Suprapubic skin (tissue), 4 donors: ENCODE measurements at places on chromosomes 7 and 10.

DNA sequence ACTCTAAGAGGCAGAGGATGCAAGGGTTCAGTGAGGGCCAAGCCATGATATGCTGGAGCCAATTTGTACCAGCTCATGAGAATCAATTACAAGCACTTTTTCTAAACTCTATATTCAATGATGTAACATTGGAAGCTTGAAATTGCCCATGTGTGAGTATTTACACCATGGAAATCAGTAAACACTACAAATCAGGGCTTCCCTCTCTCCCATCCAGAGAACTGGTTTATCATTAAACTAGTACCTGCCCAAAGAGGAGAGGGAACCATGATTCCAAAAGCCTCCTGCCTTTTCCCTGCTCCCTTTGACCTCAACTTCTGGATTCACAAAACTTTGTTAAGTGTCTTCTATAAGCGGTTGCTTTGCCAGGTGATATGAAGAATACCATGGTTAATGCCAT lies 52.5 kb upstream of the BICC1 start:
- no peaks in the 10 kb centered on the region for H3K27me3 ChIP-seq
- H3K27ac ChIP-seq, result no peak overlapping the region
- no peak overlapping the region for H3K4me3 ChIP-seq
- peaks cover 5% of the 10 kb centered on the region for H3K4me1 ChIP-seq
- H3K36me3 ChIP-seq, result no peaks in the 10 kb centered on the region

DNA sequence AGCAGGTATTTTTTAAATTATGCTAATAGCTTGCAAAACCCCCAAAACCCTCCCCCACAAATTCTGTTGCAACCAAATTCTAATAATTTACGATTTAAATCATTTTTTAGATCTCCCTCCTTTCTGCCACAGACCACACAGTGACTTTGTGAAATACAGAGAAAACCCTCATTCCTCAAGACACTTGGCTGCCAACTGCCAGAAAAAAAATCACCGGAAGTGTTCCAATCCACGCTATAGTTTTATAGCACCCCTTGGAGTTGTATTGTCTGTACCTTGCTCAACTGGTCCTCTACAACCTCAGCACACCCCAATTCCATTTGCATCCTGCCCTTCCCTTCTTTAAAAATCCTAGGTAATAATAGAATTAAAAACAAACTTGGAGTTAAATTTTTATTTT lies 560.1 kb downstream of the PARD3 start:
- peaks cover 10% of the 10 kb centered on the region for H3K4me1 ChIP-seq
- no peaks in the 10 kb centered on the region for H3K27me3 ChIP-seq
- no peak overlapping the region for H3K27ac ChIP-seq
- no peaks in the 10 kb centered on the region for H3K36me3 ChIP-seq
- DNase-seq, result no peak
- no peak overlapping the region for H3K4me3 ChIP-seq

GRCh38 chr10:33263453-33263852 lies 71.0 kb downstream of the NRP1 start:
- no peaks in the 10 kb centered on the region for H3K27me3 ChIP-seq
- peaks cover 14% of the 10 kb centered on the region for H3K36me3 ChIP-seq

GRCh38 chr7:138913783-138914182 lies 67.4 kb downstream of the KIAA1549 start:
- peaks cover 6% of the 10 kb centered on the region for H3K36me3 ChIP-seq
- H3K4me1 ChIP-seq, result no peaks in the 10 kb centered on the region
- no peak for DNase-seq
- no peak overlapping the region for H3K4me3 ChIP-seq
- H3K27ac ChIP-seq, result no peak overlapping the region
- H3K27me3 ChIP-seq, result no peaks in the 10 kb centered on the region

GRCh38 chr10:52410916-52411315 lies 96.8 kb downstream of the DKK1 start:
- DNase-seq, result no peak
- no peaks in the 10 kb centered on the region for H3K4me1 ChIP-seq
- H3K27me3 ChIP-seq, result no peaks in the 10 kb centered on the region
- H3K36me3 ChIP-seq, result no peaks in the 10 kb centered on the region

GRCh38 chr10:75620356-75620755 lies 188.9 kb downstream of the LRMDA start:
- no peak for DNase-seq
- H3K4me3 ChIP-seq, result no peak overlapping the region
- H3K27me3 ChIP-seq, result no peaks in the 10 kb centered on the region
- H3K27ac ChIP-seq, result no peak overlapping the region
- no peaks in the 10 kb centered on the region for H3K36me3 ChIP-seq

DNA sequence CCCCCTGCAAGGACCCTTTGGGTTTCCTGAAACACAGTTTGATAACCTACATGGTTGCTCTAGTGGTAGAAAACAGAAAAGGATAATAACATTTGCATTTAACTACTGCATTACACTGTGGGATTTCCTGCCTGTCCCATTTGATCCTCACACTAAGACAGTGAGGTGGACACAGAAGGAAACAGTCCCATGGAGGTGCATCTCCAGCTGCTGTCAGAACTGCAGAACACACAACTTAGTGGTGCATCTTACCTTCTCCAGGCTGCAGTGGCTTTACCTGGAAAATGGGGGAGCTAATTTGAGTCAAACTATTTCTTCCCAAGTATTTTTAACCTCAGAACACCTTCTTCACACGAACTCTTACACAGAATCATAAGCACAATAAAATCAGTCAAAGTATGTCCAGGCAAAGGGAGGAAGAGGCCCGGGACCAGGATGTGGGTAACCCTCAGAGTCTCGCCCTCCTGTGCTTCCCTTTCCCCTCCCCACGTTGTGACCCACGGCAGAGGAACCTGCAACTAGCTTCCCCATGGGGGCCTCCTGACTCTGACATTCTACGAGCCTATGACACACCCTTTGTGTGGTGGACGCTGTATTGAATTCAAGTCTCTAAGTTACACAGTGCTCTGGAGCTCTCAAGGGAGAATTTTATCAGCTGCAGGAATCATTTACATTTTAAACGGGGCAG lies 33.7 kb downstream of the SCRN1 start:
- no peak overlapping the region for H3K27ac ChIP-seq
- H3K36me3 ChIP-seq, result peaks cover 11% of the 10 kb centered on the region
- H3K4me1 ChIP-seq, result no peaks in the 10 kb centered on the region

GRCh38 chr7:30140456-30140855 lies 5.7 kb downstream of the MTURN start:
- no peak overlapping the region for H3K27ac ChIP-seq
- no peak for DNase-seq
- no peaks in the 10 kb centered on the region for H3K27me3 ChIP-seq
- no peak overlapping the region for H3K4me3 ChIP-seq
- no peaks in the 10 kb centered on the region for H3K36me3 ChIP-seq
- H3K4me1 ChIP-seq, result peaks cover 57% of the 10 kb centered on the region

DNA sequence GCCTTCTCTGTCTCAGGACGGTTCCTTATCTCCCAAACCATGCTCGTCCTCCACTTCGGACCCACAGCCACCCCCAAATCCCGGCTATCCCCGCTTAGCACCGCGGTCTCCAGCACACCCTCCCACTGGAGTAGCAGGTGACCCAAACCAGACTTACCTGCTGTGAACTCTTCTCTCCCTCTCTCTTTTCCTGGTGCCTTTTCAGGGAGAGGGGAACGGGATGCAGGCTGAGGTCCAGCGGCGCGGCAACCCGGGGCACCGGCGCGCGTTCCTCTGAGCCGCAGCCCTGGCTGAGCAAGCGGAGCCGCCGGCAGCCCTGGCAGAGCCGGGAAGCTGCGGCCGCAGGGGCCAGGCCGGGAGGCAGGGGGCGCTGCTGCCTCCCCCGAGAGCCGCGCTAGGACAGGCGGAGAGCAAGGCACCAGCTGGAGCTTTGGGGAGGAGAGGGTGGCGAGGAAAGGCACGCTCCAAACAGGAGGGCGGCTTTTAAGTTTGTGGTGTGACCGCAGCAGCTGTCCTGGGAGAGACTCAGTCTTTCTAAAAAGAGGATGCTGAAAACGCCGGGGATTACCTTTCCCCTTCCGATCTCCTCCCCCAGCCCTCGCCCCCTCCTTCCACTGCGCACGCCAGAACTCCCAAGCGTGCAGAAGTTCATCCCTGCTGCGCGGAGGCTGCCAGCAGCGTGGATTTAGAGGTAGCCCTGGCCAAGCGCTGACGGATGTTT lies at the start of gene SEMA3D:
Gene SEMA3D (minus strand): TSS at position 536 of the 721 bp plus-strand sequence. CDS start 65,165 bp downstream, outside the sequence.
- peaks cover 24% of the 10 kb centered on the region for H3K4me1 ChIP-seq
- peak within 1 kb of the TSS; percentile 59 for H3K4me3 ChIP-seq
- no peaks in the 10 kb centered on the region for H3K36me3 ChIP-seq
- peaks cover 21% of the 10 kb centered on the region for H3K27me3 ChIP-seq
- DNase-seq, result peak; percentile 87
- peak within 1 kb of the TSS; percentile 70 for H3K27ac ChIP-seq

DNA sequence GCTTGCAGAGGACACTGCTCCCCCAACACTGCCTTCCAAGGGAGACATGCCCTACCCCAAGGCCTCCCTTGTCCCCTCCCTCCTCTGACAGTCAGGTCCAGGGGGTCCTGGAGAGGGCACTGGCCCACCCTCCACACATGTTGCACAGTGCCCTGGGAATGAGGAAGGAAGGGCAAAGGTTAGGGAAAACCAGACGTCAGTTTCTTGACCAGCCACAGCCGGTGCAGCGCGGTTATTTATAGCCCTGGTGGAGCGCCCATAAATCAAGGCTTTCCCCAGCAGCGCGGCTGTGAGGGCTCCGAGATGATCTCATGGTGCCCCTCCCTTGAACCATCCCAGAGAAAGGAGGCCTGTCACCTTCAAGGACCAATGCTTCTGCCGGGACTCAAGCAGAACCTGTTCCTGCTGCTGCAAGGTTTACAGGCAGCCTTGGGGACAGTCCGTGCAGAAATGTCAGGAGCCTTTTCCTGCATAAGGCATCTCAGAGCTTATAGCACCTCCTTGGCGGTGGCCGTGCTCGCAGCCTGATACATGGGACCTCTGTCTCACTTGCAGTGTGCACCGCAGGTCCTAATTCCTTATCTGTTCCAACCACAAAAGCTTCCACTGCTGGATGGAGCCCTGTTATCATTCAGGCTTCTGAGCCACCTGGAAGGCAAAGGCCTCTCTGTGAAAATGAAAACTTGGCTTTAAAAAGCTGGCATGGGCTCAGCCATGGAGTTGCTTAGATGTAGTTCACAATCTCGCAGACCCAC lies 127.3 kb downstream of the LHPP start:
- no peak overlapping the region for H3K27ac ChIP-seq
- no peaks in the 10 kb centered on the region for H3K36me3 ChIP-seq
- DNase-seq, result no peak
- peaks cover 19% of the 10 kb centered on the region for H3K4me1 ChIP-seq
- H3K27me3 ChIP-seq, result no peaks in the 10 kb centered on the region

DNA sequence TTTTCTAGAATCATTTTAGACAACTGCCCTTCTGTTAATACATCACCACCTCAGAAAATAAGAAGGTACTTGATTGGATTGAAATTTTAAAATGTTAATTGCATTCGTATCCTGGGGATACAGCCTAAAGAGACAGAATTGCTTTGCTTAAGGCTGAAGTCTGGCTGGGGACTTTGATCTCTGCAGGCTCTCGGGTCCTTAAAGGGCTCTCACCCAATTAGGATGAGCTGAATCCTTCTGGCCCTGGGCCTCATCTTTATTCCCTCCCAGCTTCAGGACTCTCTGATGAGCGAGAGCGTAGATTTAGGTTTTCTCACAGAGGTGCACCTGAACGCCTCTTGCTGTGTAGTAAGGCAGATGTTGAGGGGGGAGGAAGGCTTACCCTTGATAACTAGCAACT lies 475.3 kb upstream of the C7orf33 start:
- H3K36me3 ChIP-seq, result no peaks in the 10 kb centered on the region
- H3K27ac ChIP-seq, result no peak overlapping the region
- no peak for DNase-seq
- H3K4me1 ChIP-seq, result no peaks in the 10 kb centered on the region

DNA sequence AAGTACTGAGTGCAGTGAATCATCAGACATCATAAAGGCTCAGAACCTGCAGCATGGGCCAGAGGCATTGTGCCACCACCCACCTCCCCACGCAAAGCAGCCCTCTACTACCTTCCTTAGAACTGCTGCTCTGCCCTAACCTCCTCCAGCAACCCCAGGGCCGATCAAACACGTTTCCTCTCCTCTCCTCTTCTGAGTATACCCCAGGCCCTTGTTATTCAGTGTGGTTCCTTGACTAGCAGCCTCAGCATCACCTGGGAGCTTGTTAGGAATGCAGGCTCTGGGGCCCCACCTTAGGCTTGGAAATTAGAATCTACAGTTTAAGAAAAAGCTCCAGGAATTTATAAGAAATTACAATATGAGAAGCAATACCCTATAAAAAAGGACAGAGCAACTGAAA lies 33.2 kb downstream of the DYDC1 start:
- H3K36me3 ChIP-seq, result no peaks in the 10 kb centered on the region
- H3K27ac ChIP-seq, result no peak overlapping the region
- H3K27me3 ChIP-seq, result peaks cover 4% of the 10 kb centered on the region
- no peak overlapping the region for H3K4me3 ChIP-seq
- no peaks in the 10 kb centered on the region for H3K4me1 ChIP-seq
- no peak for DNase-seq

DNA sequence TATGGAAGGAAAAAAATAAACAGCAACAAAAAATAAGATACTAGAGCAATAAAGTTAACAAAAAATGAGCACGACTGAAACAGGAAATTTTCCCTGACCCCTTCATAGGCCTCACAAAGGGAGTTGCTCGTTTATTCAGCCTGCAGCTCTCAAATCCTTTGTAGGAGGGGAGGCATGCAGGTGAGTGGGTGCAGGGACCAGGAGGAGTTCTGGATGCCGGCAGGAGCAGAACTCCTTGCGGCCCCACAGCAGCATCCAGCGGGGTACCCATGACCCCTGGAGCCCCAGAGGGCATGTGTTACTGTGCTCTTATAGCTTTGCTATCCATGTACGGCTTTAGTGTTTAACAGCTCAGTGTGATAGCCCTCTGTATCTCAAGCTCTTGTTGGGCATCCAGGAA lies 5.8 kb downstream of the TAS2R39 start:
- H3K36me3 ChIP-seq, result no peaks in the 10 kb centered on the region
- H3K4me3 ChIP-seq, result no peak overlapping the region
- DNase-seq, result no peak
